ENCODE measurements at places on chromosomes 16 and 17. TPM values are rescaled to one million over a fixed set of nuclear protein-coding genes. Genes with fewer than 3 reads are reported as not detected.

Gene SLC9A5
- 0.34 TPM for total RNA-seq

Gene C17orf78
- not detected for total RNA-seq

Gene KRTAP1-5
- not detected for total RNA-seq

Gene AXIN1
- total RNA-seq, result 66.4 TPM

Gene SLC12A3
- not detected for total RNA-seq

Gene MSRB1
- 6.8 TPM for total RNA-seq

Gene ARHGDIG
- 0.34 TPM for total RNA-seq

Gene TSPAN10
- total RNA-seq, result 3.2 TPM

Gene MSLN
- total RNA-seq, result 40.5 TPM

Gene LPO
- 0.21 TPM for total RNA-seq

Gene SPSB3
- 35.5 TPM for total RNA-seq

Gene CCDC78
- total RNA-seq, result 1.0 TPM

Gene EXOC7
- 66.5 TPM for total RNA-seq

Gene ICAM2
- total RNA-seq, result under 0.01 TPM

Gene CACNG1
- total RNA-seq, result not detected

Gene OTOP2
- 0.34 TPM for total RNA-seq

Gene ODAD4
- total RNA-seq, result under 0.01 TPM

Gene CWC25
- total RNA-seq, result 13.0 TPM

Gene TP53TG3B
- not detected for total RNA-seq

Gene AMZ2
- total RNA-seq, result 129 TPM

Gene FSCN2
- total RNA-seq, result 0.34 TPM

Gene GCGR
- total RNA-seq, result not detected

Gene SARM1
- 0.93 TPM for total RNA-seq

Gene ZNF750
- total RNA-seq, result 10.6 TPM

Gene UBALD1
- 7.3 TPM for total RNA-seq

Gene PHB1
- 127 TPM for total RNA-seq

Gene CYB561
- 26.6 TPM for total RNA-seq

Gene SLC2A4
- 0.14 TPM for total RNA-seq

Gene SLC5A10
- total RNA-seq, result 0.07 TPM

Gene PMFBP1
- total RNA-seq, result 0.68 TPM

Gene EIF1
- total RNA-seq, result 223 TPM

Gene EFCAB5
- total RNA-seq, result 0.14 TPM

Gene CA7
- not detected for total RNA-seq

Gene FOXO3B
- total RNA-seq, result 3.0 TPM

Gene TMEM98
- total RNA-seq, result 75.2 TPM

Gene PRM3
- not detected for total RNA-seq

Gene MT1A
- total RNA-seq, result not detected

Gene SLC16A13
- total RNA-seq, result 3.0 TPM

Gene RAB11FIP4
- total RNA-seq, result 30.3 TPM

Gene IGFALS
- total RNA-seq, result not detected

Gene MMP25
- total RNA-seq, result 0.34 TPM

Gene SLC47A1
- 0.34 TPM for total RNA-seq

Gene FBXW10
- total RNA-seq, result 0.14 TPM
